ENCODE measurements at places on chromosomes 16 and 17.

GRCh38 chr17:64781810-64782555, 119.9 kb upstream of the SMURF2 start:
- DNase-seq, result no peak

GRCh38 chr16:14202697-14203096, 131.6 kb downstream of the MRTFB start:
- no peak for DNase-seq

DNA sequence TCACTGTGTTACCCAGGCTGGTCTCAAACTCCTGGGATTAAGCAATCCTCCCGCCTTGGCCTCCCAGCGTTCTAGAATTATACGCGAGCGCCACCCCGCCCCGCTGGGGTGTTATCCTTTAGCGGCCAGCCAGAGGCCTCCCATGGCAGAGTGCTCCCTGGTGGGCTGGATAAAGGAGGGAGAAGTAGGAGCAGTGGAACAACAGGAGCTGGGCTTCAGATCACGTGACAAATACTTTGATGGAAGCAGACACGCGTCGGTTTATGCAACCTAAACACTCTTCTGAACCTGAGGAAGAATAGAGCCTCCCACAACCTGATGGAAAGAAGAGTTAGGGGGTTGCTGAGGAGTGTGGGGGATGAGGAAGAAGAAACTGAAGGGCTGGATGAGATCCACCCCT, 2114.0 kb downstream of the TP53TG3F start:
- no peak for DNase-seq

DNA sequence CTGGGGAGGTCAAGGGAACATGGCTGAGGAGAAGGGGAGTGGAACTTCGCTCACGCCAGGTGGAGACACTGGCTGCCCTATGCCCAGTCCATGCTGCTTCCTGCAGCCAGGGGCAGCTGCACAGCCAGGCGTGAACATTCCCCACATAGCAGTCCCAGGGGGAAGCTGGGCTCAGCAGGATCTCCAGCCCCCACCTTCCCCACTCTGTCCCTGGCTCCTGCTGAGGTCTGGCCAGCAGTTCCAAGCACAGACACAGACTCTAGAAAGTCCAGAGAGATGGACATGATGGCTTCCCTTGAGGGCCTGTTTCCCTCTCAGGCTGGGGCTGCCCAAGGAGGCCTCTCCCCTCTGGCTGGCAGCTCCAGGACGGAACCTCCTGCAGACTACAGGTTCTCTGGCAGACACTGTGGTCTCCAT, 9.3 kb downstream of the JUP start:
- no peak for DNase-seq

GRCh38 chr16:1033128-1033679, 39.3 kb upstream of the SSTR5 start:
- DNase-seq, result no peak

DNA sequence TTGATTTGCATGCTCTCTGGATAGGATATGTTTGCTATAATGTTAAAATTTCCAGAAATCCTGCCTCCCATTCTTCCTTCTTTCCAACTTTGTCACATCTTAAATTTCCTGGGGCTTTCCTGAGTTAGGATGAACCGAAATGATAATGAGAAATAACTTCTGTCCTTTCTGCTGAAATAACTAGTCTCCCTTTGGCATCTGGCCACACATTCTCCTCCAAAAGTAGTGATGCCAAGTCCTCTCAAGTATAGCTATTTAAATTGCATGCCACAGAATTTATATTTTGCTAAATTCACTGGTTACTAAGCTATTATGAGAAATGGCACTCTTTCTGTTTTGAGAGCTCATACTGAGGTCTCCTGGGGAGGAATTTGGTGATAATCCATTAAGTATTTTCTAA, 30.6 kb downstream of the FAM20A start:
- no peak for DNase-seq

DNA sequence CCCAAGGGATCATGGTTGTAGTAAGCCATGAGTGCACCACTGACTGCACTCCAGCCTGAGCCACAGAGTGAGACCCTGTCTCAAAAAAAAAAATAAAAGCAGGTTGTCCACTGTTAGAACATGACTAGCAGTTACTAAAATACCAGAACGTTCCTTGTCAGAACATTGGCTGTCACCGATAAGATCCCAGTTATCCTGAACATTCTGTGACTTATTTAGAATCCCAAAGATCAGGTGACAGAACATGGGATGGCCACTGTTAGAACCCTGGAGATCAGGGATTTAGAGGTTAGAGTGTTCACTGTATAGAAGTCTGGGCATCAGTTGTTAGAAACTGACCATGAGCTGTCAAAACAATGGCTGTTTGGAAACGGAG, 8.6 kb downstream of the CES4A start:
- DNase-seq, result no peak

GRCh38 chr16:50640391-50640790, 40.7 kb downstream of the SNX20 start:
- no peak for DNase-seq

GRCh38 chr16:84462296-84463210, 41.9 kb downstream of the MEAK7 start:
- DNase-seq, result no peak

- no peak for DNase-seq
These were observed 101.0 kb upstream of the SHISA6 start for GRCh38 chr17:11140043-11140442.

DNA sequence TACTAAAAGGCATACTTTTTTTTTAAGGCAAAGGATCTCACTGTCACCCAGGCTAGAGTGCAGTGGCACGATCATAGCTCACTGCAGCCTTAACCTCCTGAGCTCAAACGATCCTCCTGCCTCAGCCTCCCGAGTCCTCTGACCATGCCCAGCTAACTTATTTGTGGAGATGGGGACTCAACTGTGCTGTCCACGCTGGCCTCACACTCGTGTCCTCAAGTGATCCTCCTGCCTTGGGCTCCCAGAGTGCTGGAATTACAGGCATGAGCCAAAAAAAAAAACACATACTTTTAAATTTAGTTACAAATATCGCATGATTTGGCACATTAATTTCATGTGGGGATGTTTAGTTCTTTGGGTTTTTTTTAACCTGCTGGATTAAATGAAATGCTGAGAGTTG, 207.7 kb upstream of the CHMP6 start:
- DNase-seq, result no peak

GRCh38 chr17:55351226-55351625, 70.4 kb downstream of the MMD start:
- DNase-seq, result no peak

Data from activated CD8-positive, alpha-beta memory T cell treated with anti-CD3 and anti-CD28 coated beads, Interleukin-2, amount 50 U/mL, for 4 hours (primary cell).